ENCODE measurements at places on chromosomes 7 and 10.

GRCh38 chr10:77188521-77188920 lies 449.1 kb downstream of the KCNMA1 start:
- no peak for DNase-seq

DNA sequence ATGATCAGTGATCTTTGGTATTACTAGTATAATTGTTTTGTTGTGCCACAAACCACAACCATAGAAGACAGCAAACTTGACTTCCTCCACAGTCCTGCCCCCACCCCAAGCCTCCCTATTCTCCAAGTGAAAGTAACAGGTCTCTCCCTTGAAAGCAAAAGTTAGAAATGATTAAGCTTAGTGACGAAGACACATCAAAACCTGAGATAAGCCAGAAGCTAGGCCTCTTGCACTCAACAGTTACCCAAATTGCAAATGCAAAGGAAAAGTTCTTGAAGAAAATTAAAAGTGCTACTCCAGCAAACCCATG lies 7.5 kb downstream of the SAR1A start:
- DNase-seq: no peak

DNA sequence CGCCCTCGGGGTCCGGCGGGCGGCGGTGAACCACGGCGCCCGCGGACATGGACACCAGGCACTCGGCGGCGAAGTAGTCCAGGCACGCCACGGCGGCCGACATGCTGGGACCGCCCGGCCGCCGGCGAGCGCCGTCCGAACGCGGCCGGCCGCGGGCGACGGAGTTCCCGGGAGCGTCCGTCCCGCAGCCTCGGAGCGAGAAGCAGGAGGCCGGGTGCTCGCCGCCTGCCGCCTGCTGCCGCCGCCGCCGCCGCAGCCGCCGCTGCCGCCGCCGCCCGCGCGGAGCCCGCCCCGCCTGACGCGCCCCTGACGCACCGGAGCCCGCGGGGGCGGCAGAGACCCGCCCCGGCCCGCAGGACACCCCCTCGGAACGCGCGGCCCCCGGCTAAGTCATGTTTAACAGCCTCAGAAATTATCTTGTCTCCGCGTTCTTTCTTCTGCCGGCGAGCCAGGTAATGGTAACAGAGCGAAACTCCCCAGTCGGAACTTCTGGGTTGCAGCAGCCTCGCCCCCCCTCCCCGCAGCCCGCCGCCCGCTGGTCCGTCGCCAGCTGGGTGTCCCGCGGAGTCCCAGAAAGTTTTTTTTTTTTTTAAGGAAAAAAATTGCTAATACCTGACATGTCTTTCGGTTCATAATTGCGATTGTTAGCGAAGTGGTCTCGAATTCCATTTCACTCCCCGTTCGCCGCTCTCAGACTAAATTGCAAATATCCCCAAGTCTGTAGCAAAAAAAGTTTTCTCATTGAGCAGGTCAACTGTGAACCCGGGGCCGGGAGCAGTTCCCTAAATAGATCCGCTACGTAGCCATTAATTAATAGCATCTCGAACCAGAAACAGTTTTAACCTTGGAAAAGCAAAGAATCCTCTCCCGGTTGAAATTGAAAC lies at the start of gene KLF14:
Gene KLF14, minus strand, starts transcription at position 277 of the 884 bp plus-strand sequence. Its CDS starts 174 bp downstream, at position 103.
- no peak for DNase-seq

DNA sequence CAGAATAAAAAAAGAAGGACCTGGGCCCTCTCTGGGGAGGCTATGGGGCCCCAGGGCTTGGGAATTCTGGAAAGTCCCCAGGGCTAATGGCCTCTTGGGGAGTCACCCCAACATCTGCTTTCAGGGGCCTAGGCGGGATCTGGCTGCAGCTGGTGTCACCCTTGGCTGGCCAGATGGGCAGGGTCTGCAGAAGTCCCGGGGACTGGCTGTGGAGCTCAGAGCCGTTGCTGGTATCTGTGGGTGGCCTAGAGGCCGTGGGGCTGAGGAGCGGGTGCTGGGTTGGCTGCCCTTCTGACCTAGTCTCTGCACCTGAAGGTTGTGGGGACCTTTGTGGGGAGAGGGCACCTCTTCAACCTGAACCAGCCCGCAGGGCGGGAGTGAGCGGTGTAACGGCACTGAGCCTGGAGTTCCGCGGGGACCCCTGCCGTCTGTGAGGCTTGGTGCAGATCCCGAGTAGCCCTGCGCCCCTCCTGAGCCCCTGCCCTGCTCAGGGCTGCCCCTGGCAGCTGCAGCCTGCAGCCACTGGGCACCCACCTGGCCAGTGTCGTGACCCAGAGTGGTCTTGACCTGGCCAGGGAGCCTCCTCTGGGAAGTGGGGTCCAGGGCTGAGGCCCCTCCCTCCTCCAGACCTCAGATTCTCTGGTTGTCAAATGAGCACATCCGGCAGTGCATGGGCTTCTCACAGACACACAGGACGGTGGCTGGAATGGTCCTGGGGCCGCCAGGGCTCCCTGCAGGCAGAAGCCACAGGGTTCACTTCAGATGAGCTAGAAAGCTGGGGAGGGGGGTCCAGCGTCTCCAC lies 51.5 kb downstream of the UNCX start:
- no peak for DNase-seq

GRCh38 chr10:79340646-79341244 lies 6.5 kb upstream of the PPIF start:
- DNase-seq: no peak

DNA sequence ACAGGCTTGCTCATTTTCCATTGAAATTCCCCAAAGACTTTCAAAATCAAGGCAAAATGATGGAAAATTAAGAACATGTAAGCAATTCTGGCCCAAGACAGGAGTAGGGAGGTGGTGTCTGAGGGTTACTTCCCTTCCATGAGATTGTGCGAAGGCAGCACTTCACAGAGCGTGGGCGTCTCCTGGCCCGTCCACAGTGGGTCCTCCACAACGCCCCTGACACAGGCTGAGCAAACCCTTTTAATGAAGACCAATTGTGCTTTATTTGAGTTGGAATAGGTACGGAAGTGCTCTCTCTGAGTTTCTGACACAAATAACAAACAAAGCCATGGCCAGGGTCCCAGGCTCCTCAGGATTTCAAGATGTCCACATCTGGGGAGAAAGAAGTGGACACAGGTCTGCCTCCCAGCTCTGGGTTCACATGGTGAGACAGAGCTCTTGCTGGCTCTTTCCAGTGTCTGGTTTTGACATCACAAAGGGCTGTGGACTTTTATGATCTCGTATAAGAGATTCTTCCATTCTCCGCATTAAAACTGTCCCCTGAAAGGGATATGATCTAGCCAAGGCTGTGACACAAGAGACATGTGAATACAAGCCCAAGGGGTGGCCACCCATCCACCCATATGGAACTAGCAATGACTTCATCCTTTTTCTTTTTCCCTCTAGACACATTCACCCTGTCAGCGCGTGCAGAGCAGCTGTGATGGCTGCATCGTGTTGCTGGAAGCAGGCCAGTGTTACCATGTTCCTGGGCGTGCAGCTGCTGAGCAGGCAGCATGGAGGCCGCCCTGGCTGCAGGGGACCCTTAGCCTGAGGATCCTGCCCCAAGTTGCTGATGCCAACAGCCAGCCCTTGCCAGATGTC lies 145.6 kb downstream of the ADAM12 start:
- no peak for DNase-seq

DNA sequence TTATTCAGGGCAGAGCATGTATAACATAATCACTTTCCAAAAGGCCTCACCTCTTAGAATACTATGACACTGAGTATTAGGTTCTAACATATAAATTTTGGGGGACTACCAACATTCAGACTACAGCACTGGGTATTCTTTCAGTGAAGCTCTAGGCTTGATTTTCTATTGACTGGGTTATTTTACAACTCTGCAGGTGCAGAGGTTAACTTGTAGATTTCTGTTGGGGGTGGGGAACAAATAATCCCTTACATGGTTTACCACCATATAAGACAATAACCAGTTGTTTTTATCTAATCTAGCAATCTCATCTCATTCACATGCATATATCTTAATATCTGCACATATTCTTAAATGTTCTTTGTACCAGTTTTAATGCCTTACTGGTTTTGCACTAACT lies 73.9 kb downstream of the ATE1 start:
- no peak for DNase-seq

DNA sequence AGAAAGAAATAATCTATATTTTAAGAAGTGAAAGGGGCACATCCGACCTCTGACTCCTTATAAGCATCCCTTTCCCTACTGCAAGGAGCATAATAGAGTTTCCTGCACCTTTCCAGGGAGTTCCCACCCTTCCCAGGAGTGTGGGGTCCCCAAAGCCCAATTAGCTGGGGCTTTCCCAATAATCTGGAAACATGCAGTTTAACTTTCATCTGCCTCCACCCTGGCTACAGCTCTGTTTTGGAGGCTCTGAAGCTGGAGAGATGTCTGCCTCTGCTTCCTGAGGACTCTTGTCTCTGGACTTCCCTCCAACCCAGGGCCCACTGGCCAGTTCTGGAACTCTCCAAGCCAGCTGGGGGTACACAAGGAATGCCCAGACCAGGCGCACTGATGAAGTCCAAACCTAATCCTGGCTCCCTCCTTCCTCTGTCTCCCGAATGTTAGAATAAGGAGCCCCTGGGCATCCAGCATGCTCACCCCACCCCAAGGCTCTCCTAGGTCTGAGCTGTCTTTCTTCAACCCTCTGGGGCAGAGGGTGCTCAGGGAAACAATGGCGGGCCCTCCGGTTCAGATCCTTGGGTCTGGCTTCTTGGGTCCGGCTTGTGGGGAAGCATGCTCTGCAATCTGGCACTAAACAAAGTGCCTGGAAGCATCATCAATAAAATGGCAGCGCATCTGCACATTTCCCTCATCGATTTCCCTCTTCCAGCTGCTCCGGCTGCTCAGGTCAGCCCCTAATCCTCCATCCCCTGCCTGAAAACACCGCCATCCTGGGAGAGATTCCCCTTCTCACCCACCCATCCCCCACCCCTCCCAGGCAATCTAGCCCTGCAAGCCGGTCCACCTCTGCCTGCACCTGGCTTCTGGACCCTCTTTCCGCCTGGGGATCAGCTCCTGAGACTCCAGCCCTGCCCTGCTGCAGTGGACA lies 13.3 kb downstream of the HOXA4 start:
- no peak for DNase-seq

DNA sequence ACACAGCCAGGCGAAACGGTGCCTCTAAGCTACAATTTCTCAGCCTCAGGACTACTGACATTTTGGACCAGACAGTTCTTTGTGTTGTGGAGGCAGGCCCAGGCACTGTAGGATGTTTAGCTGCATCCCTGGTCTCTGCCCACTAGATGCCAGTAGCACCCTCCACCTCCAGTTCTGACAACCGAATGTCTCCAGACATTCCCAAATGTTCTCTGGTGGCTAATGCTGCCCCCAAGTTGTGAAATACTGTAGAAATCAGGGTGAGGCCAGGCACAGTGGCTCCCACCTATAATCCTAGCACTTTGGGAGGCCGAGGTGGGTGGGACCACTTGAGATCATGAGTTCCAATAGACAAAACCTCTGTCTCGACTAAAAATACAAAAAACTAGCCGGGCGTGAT lies 18.2 kb downstream of the HNRNPF start:
- DNase-seq: peak; percentile 21

GRCh38 chr10:124003871-124004662 lies 89.3 kb downstream of the CHST15 start:
- DNase-seq: no peak

- DNase-seq: no peak
Observed at GRCh38 chr10:11146402-11147171, 128.9 kb downstream of the CELF2 start.

GRCh38 chr10:29669149-29669548 lies 34.4 kb upstream of the SVIL start:
- DNase-seq: no peak

DNA sequence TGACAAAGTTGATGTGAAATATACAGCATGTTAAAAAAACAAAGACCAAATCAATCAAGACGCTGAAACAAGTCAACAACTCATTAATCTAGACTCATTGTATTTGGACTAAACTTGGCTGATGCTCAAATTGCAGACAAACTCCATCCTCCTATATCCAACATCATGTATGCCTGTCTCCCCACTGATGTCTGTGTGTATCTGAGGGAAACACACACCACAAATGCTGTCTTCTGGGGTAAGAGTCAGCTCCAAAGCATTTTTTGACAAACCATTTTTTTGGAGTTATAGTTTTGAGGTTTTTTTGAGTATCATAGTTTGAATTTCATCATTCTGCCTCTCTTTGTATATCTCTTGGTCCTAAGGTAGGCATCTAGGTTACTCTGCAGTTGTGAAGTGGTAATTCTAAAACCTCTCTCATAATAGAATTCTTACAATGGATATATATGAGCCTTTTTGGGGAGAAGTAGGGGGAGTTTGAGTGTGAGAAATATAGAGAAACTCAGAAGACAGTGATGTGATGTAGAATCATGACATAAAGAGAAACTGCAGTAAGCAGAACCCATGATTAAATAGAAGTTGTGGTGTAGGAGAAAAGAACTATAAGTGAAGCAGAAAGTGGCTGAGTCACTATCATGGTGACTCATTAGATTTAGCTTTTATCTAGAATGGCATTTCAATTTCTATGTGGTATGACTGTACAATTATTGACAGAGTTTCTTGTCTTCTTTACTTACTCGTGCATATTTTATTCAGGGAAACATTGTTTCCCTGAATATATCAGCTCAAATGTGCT lies 1531.1 kb upstream of the LRRTM3 start:
- DNase-seq: no peak

GRCh38 chr10:71693377-71693776 lies 26.2 kb downstream of the C10orf105 start:
- DNase-seq: no peak

GRCh38 chr10:91683975-91684374 lies 51.1 kb upstream of the PPP1R3C start:
- no peak for DNase-seq

GRCh38 chr7:47786557-47787248 lies 161.6 kb downstream of the PKD1L1 start:
- DNase-seq: no peak

DNA sequence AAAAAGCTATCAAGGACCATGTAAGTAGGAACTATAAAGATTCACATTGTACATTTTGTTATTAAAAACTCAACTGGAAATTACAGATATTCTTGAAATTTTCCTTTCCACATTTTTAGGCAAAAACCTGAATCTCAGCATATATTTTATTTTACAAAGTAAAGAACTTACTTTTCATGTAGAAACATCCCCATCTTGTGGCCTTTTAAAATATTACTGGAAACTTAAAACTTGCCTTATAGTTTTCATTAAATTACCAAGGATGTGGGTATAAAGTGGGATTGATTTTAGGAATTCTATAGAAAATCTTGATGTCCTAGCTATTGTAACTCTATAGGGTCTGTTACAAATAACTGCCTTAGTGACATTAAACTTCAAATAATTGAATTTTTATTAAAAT lies 10.6 kb downstream of the DBF4 start:
- DNase-seq: no peak
